ENCODE measurements at places on chromosomes 6 and 20. TPM values are rescaled to one million over a fixed set of nuclear protein-coding genes. Genes with fewer than 3 reads are reported as not detected.
A peak's percentile ranks its signal among the peaks of the same experiment; 100 is the strongest.

DACT2 gene
- total RNA-seq, result 44.0 TPM

XKR7 gene
- 2.1 TPM for total RNA-seq

SLC22A2 gene
- total RNA-seq, result 0.64 TPM

CTCFL gene
- 1.5 TPM for total RNA-seq

PARD6B gene
- total RNA-seq, result 29.0 TPM

GRCh38 chr20:35617397-35618262 is 2.0 kb downstream of the SPAG4 start:
- peak; percentile 88 for DNase-seq

DNAH8 gene
- total RNA-seq, result not detected

GRCh38 chr6:119034827-119035458 is 43.5 kb downstream of the FAM184A start:
- no peak for DNase-seq

PPP1R3G gene
- not detected for total RNA-seq

- DNase-seq, result peak; percentile 95
Observed at GRCh38 chr6:108562503-108562993, 1.8 kb downstream of the FOXO3 start.

DNA sequence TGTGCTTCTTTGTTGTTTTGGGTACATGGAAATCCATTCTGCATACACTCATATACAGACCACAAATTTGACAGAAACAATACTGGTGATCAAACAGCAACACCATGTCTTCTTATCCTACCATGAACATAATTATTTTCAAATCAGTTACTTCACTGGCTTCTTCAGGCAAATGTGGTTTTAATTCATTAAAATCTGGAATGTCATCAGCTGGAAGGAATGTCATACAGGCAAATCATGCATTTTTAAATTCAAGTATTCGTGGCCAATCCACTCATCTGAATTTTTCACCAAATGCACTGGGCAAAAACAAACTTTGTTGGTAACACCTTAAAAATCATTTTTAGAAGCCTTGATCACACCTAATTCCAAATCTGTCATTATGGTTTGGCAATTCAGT is 59.3 kb downstream of the KIF6 start:
- no peak for DNase-seq

GRCh38 chr6:148203970-148204369 is 138.7 kb upstream of the SASH1 start:
- no peak for DNase-seq

DNA sequence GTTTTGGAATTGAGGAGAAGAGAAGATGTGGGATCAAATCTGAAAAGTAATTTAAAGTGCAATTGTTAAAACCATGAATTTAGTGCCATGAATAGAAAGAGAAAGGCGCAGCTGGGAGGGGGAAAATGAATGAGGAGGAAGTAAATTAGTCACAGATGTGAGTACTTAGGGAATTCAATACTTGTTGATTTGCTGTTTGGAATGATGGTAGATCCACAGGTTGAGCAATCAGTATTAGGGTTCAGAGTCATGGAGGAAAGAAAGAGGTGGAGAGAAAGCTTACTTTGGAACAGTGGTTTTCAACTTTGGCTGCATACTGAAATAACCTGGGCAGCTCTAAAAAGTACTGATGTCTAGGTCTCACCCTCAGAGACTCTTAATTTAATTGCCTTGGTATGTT is 229.7 kb upstream of the ASCC3 start:
- DNase-seq, result no peak

DNA sequence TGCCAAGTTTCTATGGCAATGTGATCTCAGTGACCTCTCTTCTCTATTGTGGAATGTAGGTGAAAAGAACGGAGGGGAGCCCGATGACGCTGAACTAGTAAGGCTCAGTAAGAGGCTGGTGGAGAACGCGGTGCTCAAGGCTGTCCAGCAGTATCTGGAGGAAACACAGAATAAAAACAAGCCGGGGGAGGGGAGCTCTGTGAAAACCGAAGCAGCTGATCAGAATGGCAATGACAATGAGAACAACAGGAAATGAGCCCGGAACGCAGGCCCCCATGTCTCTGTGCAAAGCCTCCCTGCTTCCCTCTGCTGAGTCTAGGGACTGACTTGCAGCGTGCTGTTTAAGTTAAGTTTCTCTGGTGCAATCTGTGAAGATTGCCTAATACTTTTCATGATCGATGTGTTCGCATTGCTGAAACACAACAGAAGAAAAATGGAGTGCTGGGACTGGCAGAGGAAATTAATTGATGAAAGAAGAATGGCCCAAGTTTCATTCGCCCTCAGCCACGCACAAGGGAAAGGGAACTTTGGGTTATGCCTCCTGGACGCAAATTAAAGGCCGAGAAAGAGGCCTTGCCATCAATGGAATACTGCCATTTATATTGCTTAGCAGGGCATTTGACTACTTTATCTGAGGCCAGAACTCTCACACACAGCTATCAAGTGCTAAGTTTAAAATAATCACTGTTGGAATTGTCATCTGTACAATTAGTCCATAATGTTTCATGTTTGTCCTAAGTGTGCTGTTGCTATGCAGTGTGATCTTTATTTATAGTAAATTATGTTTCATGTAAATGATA is 146.4 kb downstream of the AKAP7 start:
- DNase-seq, result peak; percentile 83

DNA sequence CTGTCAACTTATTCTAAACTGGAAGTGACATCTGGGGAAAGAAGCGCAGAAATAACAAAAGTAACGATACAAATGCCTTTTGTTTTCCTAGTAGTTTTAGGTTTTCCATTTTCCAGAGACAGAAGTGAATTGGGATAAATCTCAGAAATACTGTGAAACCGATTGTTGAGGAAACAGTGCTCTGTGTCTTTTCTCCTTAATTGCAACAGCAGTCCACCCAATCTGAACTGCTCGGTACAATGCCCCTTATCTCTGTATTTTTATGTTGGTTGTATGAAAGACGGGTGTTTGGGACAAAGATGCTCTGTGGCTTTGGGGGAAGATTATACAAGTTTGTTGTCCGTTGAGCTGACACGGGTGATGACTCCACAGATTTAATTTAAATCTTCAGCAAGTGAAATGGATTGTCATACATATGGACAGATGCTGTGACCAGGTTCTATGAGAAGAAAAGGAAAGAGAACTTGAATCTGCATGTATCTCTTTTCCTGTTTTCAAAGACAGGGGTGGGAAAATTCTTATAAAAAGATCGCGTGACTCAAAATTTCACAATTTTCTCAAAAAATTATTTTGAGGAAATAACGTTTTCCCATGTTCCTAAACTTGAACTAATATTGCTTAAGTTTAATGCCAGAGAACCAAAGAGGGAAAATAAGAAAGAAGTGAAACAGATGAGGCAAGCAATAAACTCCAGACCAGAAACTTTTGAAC is 41.2 kb downstream of the SASH1 start:
- DNase-seq, result no peak

- DNase-seq, result no peak
Observed at GRCh38 chr6:113989675-113990074, 18.7 kb upstream of the HDAC2 start.

DNA sequence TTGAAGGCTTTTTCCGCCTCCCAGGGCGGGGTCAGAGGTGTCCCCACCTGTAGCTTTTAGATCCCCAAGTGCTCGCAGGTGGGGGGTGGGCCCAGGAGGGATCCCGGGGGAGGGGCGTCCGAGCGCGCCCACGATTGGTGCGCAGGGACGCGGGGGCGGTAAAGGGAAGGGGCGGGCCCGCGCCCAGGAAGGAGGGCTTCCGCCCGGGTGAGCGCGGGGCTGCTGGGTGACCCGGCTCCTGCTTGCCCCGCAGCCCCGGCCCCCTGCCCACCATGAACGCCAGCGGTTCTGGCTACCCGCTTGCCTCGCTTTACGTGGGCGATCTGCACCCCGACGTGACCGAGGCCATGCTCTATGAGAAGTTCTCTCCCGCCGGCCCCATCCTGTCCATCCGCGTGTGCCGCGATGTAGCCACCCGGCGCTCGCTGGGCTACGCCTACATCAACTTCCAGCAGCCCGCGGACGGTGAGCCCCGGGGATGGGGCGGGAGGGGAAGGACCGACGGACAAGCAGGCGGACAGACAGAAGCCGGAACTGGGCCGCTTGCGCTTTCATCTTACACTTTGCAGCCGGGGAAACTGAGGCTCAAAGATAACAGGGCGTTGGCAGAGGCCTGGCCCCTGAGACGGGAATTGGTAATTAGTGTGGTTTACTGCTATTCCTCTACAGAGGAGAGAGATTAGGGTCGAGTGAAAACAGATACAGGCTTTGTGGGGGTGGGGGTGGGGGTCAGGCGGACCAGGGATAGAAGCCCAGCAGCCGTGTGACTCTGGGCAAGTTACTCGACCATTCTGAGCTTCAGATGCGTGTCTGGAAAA is at the start of gene PABPC1L:
TSS of gene PABPC1L (plus strand) at position 189 of the 818 bp plus-strand sequence. CDS start at position 273, 84 bp downstream.
- DNase-seq, result peak; percentile 96

GRCh38 chr6:90460051-90460450 is 126.8 kb downstream of the MAP3K7 start:
- DNase-seq, result no peak

GRCh38 chr20:37355252-37356180 is 9.6 kb downstream of the SRC start:
- DNase-seq, result peak; percentile 26

Measured in endodermal cell (in vitro differentiated cells).